ENCODE measurements at places on chromosomes 5 and 9.

- no peak for DNase-seq
These were observed 5.5 kb downstream of the SELENOP start for GRCh38 chr5:42806004-42806700.

DNA sequence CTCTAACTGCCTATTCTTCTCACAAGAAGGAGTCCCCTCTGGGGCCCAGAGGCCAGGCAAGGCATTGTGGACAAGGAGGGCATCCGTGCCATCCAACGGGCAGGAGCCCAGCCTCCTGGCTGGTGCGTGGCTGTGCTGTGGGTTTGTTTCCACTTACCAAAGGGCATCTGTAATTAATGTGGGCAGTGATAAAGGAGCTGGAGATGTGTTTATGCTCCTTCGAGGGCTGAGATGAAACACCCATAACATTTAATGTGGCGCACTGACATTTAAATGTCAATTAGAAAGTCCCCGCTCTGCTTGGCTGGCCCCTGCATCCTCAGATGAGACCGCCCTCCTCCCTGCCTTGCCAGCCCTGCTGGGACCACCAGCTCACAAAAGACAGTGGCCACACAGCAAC is 57.1 kb downstream of the KCNIP1 start:
- DNase-seq: no peak

- no peak for DNase-seq
These were observed 464.3 kb downstream of the GADD45G start for GRCh38 chr9:90069085-90069484.

GRCh38 chr9:130260816-130261765 is 4.5 kb upstream of the HMCN2 start:
- DNase-seq: no peak
